CD4-positive, alpha-beta memory T cell (primary cell): ENCODE measurements at places on chromosomes 13 and 19.

- DNase-seq = no peak
Observed at GRCh38 chr13:41130356-41130755, 2.2 kb downstream of the KBTBD6 start.

- no peak for DNase-seq
Observed at GRCh38 chr13:60448907-60449510, 52.0 kb downstream of the TDRD3 start.

- DNase-seq = no peak
Observed at GRCh38 chr19:54179262-54179852, 6.4 kb upstream of the TMC4 start.

GRCh38 chr19:16326401-16327168 is 2.0 kb downstream of the KLF2 start:
- DNase-seq = peak; percentile 70

- no peak for DNase-seq
Observed at GRCh38 chr13:49643035-49643646, 14.8 kb downstream of the ARL11 start.

GRCh38 chr13:48579165-48579918 is 46.5 kb upstream of the RCBTB2 start:
- no peak for DNase-seq

DNA sequence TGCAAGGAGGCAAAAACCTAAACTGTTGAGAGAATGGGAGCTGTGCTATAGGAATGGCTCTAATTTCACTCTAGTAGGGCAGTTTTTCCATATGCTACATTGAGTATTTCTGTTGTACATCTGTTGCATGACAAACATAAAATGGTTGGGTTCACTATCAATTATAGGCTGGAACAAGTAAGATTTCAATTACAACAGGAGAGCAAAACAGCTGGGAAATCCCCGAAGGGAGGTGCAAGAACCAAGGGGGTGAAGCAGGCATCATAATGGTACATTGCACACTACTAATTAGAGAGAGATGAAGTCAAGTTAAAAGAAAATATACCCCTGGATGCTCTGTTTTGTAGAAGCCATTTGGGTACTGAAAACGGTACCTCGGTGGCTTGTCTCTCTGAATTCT is 389.5 kb downstream of the PCDH9 start:
- DNase-seq = no peak

DNA sequence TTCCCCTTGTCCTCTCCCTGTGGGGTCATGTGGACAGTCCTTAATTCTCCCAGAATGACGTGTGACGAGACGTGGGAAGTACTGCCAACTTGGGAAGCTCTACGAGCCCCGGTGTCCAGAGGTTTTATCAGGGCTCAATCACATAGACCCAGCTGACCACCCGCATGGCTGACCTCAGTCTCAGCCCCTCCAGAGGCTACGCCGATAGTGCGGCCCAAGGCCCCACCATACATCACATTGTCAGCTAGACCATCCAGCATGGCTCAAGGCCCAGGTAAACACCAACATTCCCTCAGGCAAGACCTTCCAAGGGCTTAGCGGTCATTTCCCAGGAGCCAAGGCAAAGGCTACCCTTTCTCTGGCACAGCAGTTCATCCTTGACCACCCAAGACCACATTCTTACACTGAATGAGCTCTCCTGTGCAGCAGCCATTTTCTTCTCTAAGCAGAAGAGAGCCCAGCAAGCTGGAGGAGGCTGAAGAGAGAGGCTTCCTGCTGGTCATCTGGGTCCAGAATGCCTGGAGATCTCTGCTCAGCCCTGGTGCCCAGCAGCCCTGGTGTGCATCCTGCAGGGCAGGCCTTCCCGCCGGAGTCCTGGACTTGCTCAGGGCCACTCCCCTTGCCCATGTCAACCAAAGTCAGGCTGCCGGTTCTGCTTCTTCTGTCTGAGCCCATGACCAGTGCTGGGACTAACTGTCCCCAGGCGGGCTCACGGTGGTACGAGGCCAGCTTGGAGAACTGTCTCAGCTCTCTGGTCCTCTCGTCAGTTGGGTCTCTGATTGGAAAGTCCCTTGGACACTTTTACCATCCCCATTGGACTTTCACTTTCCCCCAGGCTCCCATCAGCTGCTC is 7.9 kb upstream of the F10 start:
- DNase-seq = no peak

GRCh38 chr19:36009633-36010379 is 1.2 kb upstream of the SYNE4 start:
- DNase-seq = no peak

GRCh38 chr19:12932392-12933286 is 872 bp downstream of the FARSA start:
- no peak for DNase-seq

DNA sequence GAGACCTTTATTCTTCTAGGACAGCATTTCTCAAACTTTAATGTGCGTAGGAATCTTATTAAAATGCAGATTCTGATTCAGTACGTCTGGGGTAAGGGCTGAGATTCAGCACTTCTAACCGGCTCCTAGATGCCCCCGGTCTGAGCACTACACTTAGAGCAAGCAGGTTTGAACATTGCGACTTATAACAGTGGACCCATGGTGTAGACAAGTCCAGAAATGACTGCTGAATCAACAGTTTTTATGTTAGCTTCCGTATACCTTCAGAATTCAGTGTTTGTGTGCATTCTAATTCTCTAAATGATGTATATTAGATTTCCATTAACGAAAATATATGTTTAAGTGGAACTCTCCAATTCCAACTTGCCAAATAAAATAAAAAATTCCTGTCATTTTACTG is 17.5 kb upstream of the CPB2 start:
- no peak for DNase-seq

DNA sequence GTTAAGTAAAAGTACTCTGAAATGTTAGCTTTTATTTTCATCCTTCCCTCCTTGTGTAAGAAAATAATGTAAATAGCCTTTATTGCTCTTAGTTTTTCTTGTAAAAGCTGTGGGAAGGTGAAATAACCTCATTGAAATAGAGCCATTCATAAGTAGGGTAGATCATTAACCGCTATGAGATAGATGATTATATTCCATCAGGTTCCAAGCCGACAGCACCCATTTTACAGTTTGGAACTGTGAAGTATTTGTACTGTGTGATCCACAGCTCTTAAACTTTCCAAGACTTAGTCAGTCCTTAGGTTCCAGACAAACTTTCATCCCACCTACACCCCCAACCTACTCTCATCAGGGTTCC is 216.5 kb downstream of the TSHZ3 start:
- no peak for DNase-seq

GRCh38 chr13:85541476-85541875 is 257.7 kb downstream of the SLITRK6 start:
- no peak for DNase-seq

DNA sequence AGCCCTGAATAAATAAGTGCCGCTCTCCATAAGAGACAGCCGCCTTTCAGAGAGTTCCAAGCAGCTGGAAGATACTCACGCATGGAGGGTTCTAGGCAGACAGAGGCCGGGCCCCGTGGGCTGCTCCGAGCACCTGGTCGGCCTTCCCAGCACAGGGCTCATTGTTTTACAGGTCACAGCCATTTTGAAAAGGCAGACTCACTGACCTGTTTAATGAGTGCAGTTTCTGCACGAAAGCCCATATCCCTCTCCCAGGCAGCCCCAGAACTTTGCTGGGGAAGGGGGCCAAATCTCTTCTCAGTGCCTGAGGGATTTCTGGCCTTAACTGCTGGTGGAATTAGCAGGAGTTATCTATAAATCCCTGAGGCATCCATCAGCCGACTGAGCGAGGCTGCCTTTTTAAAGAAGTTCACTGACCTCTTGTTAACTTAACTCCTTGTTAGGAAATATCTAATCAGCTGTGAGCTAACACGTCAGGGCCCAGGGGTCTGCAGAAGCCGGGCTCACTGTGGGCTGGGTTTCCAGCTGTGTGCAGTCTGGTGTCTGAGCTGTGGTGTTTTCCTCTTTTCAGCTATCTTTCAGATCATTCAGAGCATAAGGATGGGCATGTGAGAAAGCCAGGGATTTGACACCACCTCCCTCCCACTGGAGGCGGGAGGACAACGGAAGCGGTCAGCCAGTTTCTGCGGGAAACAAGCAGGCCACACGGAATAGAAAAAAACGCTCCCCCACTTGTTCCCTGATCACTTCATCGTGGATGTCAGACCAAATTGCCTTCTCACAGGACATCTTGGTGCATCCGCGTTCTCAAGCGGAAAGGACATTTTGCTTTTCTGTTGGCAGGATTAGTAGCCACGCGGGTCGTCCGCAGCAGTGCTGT is 23.3 kb downstream of the SERP2 start:
- no peak for DNase-seq

DNA sequence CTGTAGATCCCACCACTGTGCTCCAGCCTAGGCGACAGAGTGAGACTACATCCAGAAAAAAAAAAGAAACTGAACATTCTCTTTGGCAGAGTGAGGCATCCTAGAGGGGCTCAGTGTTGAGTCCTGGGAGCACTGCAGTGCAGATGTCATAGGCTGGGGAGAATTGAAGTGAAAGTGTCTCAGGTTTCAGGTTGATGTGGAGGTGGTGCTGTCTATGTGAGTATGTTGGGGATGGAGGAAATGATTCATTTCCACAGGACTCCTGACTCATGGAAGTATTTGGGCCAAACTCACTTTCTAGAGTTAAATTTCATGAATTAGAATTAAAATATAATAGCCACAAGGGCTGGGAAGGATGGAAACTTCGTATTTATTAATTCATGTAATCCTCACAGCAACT is 134.4 kb upstream of the TSC22D1 start:
- no peak for DNase-seq

DNA sequence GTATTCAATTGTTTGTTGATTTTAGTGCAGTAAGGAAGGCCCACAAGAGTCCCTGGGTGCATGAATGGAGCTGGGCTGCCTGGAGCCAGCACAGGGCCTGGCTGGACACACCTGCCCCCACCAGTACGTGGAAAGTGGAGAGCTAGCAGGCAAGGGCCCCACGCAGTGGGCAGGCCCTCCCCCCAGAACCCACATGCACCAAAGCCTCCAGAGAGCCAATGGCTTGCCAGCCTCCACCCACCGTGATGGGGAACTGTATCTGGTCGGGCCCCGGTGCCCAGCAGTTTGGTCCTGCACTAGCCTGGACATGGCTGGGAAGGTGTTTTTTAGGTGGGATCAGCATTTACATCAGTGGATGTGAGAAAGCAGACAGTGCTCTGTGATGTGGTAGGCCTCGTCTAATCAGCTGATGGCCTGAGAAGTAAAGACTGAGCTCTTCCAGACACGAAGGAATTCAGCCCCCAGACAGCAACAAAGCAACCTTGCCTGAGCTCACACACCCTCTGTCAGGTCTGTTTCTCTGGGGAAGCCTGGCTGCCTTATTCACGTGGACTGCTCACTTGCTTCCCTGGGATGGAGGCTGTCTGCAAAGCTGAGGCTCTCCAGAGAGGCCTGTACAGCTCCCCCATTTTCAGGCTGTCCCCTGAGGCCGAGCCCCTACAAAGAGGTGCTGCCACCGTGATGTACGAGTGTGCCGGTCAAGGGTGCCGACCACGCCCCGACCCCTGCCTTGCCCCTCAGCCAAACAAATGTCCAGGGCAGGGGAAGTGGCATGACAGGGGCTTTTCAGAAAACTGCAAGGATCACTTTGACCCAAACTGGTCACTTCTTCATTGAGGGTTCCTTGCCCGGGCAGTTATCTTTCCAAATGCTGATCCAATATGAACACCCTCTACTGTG is 27.5 kb downstream of the RAB20 start:
- no peak for DNase-seq

- DNase-seq = no peak
Observed at GRCh38 chr13:66624302-66624701, 605.8 kb downstream of the PCDH9 start.

- DNase-seq = no peak
Observed at GRCh38 chr13:110113284-110113764, 193.6 kb downstream of the COL4A1 start.

GRCh38 chr13:27147530-27148170 is 24.0 kb downstream of the USP12 start:
- DNase-seq = no peak

- no peak for DNase-seq
Observed at GRCh38 chr19:50702871-50703829, 16.5 kb downstream of the SHANK1 start.

DNA sequence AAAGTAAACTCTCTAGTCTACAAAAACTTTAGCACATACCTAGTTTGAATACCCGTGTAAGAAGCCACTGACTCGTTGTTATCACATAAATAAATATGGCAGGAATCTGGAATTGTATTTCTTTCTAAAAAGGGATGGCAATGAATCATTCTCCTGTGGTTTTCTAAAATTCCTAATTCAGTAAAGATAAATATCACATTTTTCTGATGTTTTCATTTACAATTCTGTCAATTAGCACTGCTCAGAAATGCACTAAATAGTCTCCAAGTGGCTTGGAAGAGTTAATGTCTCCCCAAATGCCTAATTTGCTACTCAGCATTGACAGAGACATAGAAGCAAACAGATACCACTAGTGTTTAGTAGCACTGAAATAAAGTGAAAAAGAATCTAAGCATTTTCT is 547.7 kb upstream of the SLITRK1 start:
- no peak for DNase-seq

GRCh38 chr13:65917731-65918130 is 1312.4 kb downstream of the PCDH9 start:
- DNase-seq = no peak

GRCh38 chr13:99298056-99298455 is 9.1 kb downstream of the GPR183 start:
- no peak for DNase-seq

GRCh38 chr19:49558591-49558990 is 21.8 kb downstream of the NOSIP start:
- DNase-seq = peak; percentile 37

DNA sequence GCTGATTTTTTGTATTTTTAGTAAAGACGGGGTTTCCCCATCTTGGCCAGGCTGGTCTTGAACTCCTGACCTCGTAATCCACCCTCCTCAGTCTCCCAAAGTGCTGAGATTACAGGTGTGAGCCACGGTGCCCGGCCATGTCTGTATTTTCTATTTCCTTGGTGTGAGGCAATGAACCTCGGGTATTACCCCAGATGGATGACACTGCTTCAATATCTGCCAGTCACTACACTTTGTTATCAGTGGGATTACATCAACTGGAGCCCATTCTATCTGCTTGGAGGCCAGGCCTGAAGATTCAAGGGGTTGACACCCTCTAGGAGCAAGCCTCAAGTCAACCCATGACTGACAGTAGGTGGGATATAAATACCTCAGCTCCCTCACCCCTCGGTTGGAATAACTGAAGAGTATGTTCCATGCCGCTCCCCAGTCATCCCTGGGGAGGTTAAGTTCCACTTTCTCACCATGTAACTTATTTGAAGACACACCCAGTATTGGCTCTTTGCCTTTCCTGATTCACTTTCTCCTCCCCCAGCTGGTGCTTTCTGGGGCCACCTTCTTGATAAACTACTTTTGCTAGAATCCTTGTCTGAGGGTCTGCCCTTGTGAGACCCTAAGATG is 992 bp upstream of the ADGRE1 start:
- DNase-seq = no peak

GRCh38 chr13:113106711-113107351 is 1.2 kb downstream of the F7 start:
- DNase-seq = no peak

GRCh38 chr19:8615813-8616596 is 5.5 kb upstream of the ADAMTS10 start:
- DNase-seq = peak; percentile 58
